ENCODE measurements at places on chromosomes 16 and 17.

DNA sequence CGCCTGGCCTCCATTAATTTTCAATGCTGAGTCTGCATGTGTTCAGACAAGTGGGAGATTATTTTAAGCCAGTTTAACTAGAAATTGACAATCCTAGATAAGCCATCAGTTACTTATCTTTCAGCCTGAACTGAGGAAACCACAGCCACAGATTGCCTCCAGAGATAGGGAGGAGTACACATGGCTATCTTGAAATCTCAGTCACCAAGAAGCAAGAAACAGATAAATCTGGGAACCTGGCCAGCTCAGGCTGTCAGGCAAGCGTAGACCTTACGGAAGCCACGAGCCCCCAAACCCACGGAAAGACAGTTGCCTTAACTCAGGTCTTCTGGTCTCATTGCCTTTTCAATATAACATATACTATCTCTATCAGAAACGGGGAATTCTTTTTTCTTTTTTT is 2.0 kb upstream of the GLG1 start:
- DNase-seq, result no peak

DNA sequence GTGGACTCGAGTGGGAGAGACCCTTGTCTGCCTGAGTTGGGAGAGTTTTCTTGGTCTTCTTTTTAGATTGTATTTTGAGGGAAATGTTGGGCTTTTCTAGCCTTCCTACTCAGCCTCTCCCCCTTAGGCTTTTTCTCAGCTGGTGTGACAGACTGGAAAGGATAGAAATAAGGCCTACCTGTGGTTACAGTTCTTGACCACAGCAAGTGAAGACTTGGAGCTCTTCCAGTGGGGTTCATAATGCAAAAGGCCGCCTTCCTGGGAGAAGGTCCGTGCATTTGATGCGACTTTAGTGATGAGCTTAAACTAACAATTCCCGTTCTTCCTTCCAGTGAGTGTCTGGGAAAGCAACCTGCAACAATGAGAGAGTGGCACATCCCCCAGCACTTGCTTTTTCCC is 56.8 kb downstream of the B9D1 start:
- no peak for DNase-seq

DNA sequence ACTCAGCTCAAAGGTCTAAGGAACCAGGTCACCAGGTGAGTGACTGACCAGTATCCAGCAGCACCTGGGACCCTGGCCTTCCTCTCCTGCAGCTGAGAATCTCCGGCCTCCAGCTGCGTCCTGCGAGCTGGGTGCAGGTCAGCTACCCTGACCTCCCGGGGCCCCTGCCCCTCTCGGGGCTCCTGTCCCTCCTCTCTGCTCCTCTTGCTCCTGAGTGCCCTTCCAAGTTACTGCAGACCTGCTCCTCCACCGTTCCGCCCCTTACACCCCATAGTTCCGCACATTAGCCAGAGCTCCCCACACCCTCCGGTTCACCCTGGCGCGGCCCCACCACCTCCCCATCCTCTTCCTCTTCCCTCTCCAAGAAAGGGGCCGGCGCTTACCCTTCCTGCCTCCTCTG is 10.6 kb downstream of the FOXJ1 start:
- no peak for DNase-seq

GRCh38 chr17:10772425-10773380 is 31.2 kb downstream of the TMEM238L start:
- peak; percentile 11 for DNase-seq

DNA sequence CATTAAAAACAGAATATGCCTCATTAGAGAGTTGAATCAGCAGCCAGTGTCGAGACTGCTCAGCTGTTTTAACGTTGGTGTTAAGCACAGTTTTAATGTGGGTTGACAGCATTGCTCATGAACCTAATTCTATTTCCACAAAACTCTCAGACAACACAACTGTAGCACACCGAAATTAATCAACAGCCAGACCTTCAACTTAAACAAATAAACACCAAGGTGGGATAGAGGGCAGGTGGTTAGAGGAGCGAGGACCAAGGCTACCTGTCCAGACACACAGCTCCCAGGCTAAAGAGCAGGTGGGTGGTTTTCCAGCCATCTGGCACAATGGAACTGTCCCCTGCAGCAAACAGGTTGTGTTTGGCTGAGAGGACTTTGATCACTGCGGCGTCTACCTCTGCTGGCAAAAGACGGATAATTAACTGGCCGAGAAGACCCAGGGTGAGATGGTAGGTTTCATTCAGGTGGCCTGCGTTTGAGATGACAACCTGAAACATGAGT is 69.6 kb upstream of the ATP2A3 start:
- DNase-seq, result no peak

DNA sequence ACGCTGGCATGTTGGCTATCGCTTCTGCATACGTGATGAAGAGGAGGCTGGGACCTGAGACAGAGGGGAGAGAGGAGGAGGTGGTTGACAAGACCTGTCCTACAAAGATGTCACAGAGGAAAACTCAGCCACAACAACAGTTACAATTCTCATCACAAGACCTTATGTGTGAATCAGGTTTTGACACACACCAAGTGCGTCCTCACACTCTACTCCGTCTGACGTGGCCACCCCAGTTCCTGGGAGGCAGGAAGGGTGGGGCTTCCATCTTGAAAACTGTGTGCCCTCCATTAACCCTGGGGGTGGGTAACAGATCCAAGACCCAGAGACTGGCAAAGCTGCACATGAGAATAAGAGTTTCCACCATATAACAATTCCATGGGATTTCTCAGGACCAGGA is 24.1 kb downstream of the SLC6A4 start:
- DNase-seq, result no peak

DNA sequence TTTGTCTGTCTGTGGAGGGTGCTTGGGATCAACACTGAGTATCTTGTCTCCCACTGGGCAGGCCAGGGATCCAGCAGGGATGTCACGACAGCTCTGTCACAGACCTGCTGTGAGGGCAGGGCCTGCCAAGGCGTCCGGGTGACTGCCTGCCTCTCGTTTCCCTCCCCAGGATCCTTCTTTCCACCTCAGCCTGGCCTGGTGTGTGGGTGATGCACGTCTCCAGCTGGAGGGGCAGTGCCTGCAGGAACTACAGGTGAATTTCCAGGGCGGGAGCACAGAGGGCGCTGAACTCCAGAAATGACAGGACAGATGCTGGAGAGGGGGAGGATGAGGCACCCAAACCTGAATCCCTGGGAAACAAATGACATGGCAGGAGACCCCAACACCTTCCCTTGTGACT is 6.8 kb upstream of the MMP15 start:
- no peak for DNase-seq

DNA sequence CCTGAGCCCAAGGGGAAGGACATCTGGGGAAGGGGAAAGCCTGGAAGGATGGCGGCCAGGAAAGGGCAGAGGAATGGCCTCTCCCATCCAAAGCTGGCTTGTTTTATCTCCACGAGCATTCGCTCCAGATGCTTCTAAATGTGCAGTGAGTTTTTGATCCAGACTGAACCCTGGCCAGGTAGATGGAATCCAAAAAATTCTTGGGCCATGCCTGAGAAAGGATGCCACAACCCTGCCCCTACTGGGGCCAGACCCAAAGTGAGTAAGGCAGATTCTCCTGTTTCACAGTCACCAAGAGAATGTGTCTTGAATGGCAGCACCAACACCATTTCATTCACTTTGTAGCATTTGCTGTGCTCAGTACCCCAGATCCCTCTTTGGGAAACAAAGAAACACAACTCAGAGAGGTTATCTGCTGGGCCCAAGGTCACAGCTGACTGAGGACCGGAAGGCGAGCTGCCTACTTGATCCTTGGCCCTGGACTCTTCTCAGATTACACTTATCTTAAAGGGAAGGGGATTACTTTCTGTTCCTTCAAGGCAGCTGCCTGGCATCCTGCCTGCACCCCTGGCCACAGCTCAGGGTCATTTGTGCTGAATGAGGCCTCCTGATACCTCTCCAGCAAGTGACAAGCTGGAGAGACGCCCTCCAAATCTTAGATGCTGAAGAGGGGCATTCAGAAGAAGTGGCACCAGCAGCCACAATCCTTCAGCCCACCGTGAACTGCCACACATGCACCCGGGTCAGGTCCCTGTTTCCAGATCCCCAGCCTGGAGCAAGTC is 3.6 kb downstream of the LRRC75A start:
- no peak for DNase-seq

GRCh38 chr16:678858-679813 is 1.1 kb upstream of the STUB1 start:
- no peak for DNase-seq

DNA sequence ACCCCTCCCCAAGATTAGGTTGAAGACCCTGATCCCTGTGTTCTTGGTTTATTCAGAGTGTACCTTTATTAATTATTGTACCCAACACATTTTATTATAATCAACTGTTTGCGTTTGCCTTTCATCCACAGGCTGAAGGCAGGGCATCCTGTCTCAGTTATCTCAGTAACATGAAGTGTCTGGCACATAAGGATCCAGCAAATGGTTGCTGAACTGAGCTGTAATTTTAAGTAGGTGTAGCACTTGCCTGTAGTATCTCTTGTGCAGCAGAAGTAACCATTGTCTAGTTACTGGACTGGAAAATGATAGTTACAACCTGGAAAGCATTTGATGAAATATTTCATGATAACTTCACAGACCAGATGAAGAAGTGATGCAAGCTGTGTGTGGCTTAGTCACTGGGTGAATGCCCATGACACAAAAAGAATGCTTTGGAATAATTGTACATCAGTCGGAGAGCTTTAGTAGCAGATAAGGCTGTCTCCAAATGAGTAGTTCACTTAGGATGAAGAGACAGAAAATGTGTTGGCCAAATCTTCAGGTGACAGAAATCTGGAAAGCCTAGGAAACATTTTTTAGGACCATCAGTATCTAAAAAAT is 56.6 kb downstream of the ESRP2 start:
- DNase-seq, result no peak

DNA sequence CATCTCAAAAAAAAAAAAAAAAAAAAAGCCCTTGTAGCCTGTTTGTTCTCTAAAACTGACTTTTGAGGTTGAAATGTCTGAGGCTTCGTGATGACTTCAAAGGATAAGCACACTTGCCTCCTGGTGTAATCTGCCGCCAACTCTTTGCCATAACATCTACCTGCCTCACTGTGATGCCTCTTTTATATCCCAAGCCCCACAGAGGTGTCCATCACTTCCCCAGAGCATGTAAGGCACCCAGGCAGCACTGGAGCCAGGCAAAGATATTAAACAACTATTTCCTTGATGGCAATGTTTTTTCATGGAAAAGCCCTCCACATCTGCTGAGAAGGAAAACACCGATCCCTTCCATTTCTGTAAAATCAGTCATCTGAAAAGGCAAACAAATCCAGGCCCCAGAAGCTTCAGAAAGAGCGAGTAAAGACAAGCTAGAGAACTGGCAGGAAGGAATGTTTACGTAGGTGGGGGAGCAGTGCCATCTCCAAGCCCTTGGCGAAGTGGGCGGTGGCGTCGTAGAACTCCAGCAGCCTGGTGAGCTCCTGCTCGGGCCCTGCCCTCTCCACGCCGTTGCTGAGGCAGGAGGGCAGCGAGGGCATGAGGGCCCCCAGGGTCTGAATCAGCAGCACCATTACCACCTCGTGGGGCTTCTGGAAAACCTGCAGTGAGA is 28.6 kb downstream of the COG7 start:
- no peak for DNase-seq

DNA sequence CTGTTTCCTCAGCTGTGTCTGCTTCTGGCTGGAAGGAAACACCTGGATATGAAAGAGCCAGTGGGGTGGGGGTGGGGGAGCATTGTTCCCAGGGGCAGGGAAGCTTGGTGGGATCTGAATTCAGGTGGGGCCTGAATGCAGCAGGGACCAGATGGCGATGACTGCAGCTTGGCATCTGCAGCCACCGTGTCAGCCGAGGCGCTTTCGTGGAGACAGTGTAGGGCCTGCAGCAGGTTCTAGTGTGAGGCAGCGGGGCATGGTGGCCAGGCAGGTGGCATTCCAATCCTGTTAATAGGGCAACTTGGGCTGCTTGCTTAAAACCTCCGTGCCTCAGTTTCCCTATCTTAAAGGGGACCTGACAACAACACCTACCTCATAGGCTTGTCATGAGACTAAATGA is 1.7 kb downstream of the PIK3R6 start:
- no peak for DNase-seq

DNA sequence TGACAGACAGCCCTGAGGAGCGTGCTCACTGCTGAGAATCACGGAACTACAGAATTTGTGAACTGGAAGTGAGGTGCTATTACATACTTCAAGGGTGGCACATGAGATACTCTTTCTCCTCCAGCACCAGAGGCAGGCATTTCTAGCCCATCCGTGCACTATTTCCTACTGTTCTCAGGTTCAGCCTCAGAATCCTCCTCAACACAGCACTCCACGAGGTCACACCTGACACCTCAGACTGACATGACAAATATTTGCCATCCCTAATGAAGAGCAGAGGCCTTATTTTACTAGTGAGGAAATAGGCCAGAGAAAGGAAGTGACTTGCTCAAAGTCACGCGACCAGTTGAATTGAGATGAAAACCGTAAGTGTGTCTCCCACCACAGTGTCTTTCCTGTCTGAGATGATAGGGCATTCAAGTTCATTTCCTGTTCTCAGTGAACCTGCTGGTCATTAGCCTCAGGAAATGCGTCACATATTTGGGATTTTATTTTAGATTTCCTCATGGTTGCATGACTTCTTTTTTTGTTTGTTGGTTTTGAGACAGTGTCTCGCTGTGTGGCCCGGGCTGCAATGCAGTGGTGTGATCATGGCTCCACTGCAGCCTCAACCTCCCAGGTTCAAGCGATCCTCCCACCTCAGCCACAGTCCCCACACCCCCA is 23.6 kb downstream of the SEZ6 start:
- no peak for DNase-seq

DNA sequence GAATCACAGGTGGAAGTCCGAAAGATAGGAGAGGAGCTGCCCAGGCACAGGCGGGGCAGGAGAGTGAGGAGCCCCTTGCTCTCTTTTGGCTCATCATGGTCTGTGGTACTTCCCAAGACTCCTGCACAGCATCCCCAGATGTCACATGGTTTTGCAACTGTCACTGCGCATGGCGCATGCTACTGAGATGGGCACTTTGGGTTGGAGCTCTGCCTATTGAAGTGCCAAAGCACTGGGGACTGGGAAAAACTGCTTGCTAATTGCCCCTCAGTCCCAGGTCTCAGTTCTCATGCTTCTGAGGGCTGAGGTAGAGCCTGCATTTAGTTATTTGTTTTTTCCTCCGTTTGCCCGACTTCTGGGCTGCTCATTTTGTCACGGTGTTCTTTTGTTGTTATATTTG is 156.8 kb upstream of the CDH13 start:
- no peak for DNase-seq

GRCh38 chr17:17943281-17943984 is 28.8 kb downstream of the TOM1L2 start:
- no peak for DNase-seq

DNA sequence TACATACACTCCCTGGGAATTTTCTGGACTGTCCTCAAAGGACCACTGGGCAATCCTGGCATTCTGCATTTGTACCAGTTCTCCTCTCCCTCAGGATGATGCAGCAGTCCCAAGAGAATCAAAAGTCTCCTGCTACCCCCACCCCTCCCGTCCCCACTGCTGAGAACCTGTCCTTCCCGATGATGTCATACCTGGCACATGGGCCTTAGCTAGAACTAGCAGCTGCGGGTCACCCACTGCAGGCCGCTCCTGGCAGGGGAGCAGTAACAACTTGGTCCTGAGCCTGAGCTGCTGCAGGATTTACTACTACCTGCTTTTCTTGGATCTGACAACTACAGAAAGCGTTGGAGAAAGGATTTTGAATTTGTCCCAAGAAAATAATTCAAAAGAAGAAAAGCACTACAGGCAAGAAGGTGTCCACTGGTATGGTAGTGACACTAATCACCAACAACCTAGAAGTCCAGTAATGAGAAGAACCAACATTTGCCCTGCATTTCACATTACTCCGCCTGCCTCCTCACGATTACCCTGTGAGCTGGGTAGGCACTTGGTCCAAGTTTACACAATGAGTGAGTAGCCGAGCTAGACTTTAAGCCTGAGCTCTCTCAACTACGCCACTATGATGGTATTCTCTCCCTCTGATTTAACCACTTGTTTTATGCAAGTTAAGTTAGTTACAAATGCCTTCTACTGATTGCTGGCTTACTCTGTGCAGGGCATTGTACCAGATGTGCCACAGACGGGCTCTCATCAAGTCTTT is 55.3 kb upstream of the ETV4 start:
- no peak for DNase-seq

Data from stimulated activated CD8-positive, alpha-beta memory T cell treated with anti-CD3 and anti-CD28 coated beads, Interleukin-15, amount 100 ng/mL, for 24 hours (primary cell).